ENCODE measurements at places on chromosomes 3 and 15.

- no peak overlapping the region for H3K27ac ChIP-seq
- DNase-seq: peak; percentile 28
- no peaks in the 10 kb centered on the region for H3K36me3 ChIP-seq
- no peaks in the 10 kb centered on the region for H3K27me3 ChIP-seq
Observed at GRCh38 chr3:56125358-56126005, 342.8 kb downstream of the ERC2 start.

- no peaks in the 10 kb centered on the region for H3K27me3 ChIP-seq
- no peak overlapping the region for H3K4me3 ChIP-seq
- no peak for DNase-seq
- no peaks in the 10 kb centered on the region for H3K4me1 ChIP-seq
- no peaks in the 10 kb centered on the region for H3K36me3 ChIP-seq
- no peak overlapping the region for H3K27ac ChIP-seq
Observed at GRCh38 chr3:16673530-16673929, 68.3 kb upstream of the DAZL start.

- no peak overlapping the region for H3K4me3 ChIP-seq
- H3K27me3 ChIP-seq: no peaks in the 10 kb centered on the region
- no peak overlapping the region for H3K27ac ChIP-seq
- no peaks in the 10 kb centered on the region for H3K36me3 ChIP-seq
- no peaks in the 10 kb centered on the region for H3K4me1 ChIP-seq
Observed at GRCh38 chr15:94298364-94298763, 67.0 kb downstream of the MCTP2 start.

GRCh38 chr3:112407888-112408702 lies 75.1 kb downstream of the CD200 start:
- H3K4me1 ChIP-seq: peaks cover 39% of the 10 kb centered on the region
- H3K36me3 ChIP-seq: no peaks in the 10 kb centered on the region
- no peak for DNase-seq
- H3K27me3 ChIP-seq: no peaks in the 10 kb centered on the region
- H3K27ac ChIP-seq: peak overlapping the region; percentile 77

- no peaks in the 10 kb centered on the region for H3K36me3 ChIP-seq
- H3K4me3 ChIP-seq: no peak overlapping the region
- DNase-seq: no peak
- H3K27me3 ChIP-seq: no peaks in the 10 kb centered on the region
Observed at GRCh38 chr3:27641271-27641800, 80.8 kb downstream of the EOMES start.

- no peak for DNase-seq
- no peaks in the 10 kb centered on the region for H3K27me3 ChIP-seq
- no peak within 1 kb of the TSS for H3K27ac ChIP-seq
- no peak within 1 kb of the TSS for H3K4me3 ChIP-seq
- no peaks in the 10 kb centered on the region for H3K4me1 ChIP-seq
Observed at GRCh38 chr3:148827585-148827984, at the start of gene CPB1. Gene CPB1, plus strand, starts transcription at chr3:148827811. Its CDS starts 13 bp downstream, at chr3:148827824.

DNA sequence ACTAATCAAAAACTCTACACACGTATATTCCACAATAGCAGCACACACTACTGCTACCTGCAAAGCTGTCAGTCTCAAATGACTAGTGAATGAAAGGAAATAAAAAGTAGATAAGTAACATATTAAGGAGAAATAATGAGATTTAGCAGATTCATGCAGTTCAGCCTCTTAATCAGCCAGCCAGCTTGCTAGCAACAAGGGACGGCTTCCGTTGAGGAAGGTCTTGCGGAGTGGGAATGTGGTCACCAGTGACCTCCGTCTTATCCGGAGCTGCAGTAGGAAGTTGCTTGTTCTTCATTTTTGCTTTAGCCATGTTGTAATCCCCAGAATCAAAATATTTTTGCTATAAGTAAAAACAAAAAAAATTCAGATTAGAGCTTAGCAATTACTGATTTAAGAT lies 17.1 kb downstream of the ARPP19 start:
- no peaks in the 10 kb centered on the region for H3K27me3 ChIP-seq
- no peak for DNase-seq
- H3K4me1 ChIP-seq: peaks cover 2% of the 10 kb centered on the region
- no peak overlapping the region for H3K4me3 ChIP-seq

Data from tibial artery (tissue), 4 donors.